ENCODE measurements at places on chromosomes 11 and 22.

DNA sequence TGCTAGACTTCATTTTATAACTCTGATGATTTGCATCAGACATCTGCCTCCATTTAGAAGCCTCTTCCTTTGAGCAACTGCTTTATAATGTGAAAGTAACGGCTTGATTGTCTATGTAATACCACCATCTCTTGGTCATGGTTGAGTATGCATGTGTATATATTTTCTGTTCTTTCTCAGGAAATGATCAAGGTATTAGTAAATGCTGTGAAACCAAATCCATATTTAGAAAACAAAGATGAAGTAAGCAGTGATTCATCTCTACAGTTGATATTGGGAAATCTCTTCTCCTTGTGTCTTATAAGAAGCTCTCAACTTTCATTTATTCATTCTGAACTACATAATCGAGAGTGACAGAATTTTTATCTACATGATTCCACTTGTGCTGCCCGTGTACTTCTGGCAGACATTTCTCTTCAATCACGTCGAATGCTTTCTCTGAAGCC lies 104.6 kb upstream of the ANO3 start:
- no peak for DNase-seq

DNA sequence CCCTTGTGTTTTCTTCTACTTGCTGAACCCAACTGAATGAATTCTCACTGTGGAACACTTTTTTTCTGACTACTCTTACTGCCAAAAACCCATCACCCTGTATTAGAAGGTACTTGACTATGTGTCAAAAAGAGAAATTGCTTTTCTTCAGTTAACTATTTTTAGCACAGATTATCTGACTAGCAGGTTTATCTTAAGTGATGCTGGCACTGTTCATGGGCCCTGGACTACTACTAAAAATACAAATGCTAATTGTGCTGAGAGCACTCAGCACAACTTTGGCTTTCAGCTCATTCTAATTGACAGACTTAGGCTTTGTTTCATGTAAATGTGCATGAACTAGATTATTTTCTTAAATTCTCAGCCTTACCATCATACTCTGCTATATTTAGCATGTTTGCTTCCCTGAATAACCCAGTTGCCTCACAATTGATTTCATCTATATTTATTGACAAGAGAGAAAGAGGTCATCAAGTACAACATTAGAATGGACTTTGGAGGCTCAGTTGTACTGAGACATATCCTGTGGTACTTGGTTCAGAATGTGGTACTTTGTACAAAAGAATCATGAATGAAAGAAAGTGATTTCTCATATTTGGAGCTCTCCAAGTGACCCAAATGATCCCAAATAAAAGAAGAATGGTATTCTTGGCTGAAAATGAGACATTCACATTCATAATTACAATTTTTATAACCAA lies 478.3 kb downstream of the KCNA4 start:
- DNase-seq = no peak

GRCh38 chr11:133787379-133788141 lies 57.8 kb downstream of the SPATA19 start:
- DNase-seq = no peak

DNA sequence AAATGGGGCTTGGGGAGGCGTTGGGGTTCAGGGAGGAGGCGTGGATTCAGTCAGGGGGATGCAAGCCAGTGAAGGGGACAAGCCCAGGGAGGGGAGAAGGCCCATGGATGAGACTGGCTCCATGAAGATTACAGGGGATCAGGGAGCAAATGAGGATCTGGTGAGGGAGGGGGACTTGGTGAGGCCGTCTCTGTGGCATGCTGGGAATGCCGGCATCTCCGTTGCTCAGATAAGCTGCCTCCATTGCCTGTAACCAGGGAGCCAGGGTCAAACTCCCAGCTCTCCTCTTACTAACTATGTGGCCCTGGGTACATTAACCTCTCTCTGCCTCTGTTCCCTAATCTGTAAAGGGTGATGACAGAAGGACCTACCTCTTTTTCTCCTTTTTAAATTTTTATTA lies 38.7 kb downstream of the TPBGL start:
- no peak for DNase-seq

GRCh38 chr11:69300120-69301060 lies 6.4 kb downstream of the MYEOV start:
- no peak for DNase-seq

DNA sequence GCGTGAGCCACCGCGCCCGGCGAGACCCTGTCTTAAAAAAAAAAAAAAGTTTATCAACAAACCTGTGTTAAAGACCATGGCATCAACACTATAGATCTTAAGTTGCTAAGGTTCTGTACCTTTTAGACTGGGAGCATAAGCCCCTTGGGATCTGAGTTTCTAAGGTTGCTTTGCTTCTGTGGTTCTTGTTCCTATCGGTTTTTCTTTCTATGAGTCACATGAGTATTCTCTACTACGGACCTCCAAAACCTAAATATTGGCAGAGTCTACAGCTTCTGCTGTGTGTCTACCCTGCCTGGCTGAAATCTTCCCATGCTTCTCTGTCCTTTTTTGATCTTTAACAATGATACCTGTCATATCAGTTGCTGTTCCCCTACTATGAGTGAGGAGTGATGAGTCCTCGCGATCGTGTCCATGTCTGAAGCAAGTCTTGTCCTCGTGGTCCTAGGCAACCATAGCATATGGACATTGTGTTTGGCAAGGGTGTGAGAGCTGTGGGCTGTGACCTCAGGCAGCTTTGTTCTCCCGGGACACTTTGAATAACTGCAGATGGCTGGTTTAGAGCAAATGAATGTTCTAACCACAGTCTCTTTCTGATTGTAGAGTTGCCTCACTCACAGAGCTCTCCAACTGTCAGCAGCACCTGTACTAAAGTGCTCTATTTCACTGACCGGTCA lies 9.0 kb upstream of the DLAT start:
- no peak for DNase-seq

- DNase-seq = no peak
Measured at GRCh38 chr22:30650508-30651116, 15.0 kb downstream of the SLC35E4 start.

- no peak for DNase-seq
Measured at GRCh38 chr22:50360578-50360977, 17.5 kb downstream of the PPP6R2 start.

- no peak for DNase-seq
Measured at GRCh38 chr11:15490535-15490934, 375.8 kb downstream of the INSC start.

DNA sequence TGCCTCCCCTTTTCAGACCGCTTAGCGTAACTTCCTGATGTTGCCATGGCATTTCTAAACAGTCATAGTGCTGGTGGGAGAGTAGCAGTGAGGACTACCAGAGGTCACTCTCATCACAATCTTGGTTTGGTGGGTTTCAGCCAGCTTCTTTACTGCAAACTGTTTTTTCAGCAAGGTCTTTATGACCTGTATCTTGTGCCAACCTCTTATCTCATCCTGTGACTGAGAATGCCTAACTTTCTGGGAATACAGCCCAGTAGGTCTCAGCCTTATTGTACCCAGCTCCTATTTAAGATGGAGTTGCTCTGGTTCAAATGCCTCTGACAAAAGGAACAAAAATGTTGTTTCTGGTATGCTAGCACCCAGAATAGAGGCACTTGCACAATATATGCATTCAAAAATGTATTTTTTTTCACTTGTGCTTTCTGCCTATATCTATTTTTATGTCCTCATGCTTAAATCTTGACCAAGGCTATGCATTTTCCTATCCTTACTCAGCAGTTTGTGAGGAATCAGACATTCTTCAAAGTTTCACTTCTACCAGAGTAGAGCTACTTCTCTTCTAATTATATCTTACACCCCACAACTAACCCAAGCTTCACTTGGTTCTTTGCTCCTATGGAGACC lies 16.1 kb upstream of the OR51M1 start:
- no peak for DNase-seq

- DNase-seq = no peak
Measured at GRCh38 chr11:63970902-63971301, 3.5 kb upstream of the COX8A start.

DNA sequence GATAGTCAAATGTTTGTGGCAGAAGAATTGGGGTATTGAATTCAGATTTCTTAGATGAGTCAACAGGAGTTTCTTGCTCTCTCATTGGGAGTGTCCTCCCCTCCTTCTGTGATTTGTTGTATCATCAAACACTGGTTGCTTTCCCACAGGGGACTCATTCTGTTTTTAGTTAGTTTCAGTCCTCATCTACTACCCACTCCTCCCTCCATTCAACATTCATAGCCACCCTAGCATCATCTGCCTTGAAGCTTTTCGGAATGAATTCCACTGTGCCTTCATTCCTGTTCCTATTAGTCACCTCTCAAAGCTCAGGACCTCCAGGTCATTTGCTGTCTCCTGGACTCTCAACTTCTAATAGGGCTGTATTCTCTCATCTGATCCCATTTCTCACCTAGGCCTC lies 31.5 kb upstream of the RAB38 start:
- no peak for DNase-seq

- no peak for DNase-seq
Measured at GRCh38 chr11:14622223-14622954, 21.2 kb upstream of the PDE3B start.

- no peak for DNase-seq
Measured at GRCh38 chr11:106642331-106642730, 375.9 kb downstream of the GUCY1A2 start.

DNA sequence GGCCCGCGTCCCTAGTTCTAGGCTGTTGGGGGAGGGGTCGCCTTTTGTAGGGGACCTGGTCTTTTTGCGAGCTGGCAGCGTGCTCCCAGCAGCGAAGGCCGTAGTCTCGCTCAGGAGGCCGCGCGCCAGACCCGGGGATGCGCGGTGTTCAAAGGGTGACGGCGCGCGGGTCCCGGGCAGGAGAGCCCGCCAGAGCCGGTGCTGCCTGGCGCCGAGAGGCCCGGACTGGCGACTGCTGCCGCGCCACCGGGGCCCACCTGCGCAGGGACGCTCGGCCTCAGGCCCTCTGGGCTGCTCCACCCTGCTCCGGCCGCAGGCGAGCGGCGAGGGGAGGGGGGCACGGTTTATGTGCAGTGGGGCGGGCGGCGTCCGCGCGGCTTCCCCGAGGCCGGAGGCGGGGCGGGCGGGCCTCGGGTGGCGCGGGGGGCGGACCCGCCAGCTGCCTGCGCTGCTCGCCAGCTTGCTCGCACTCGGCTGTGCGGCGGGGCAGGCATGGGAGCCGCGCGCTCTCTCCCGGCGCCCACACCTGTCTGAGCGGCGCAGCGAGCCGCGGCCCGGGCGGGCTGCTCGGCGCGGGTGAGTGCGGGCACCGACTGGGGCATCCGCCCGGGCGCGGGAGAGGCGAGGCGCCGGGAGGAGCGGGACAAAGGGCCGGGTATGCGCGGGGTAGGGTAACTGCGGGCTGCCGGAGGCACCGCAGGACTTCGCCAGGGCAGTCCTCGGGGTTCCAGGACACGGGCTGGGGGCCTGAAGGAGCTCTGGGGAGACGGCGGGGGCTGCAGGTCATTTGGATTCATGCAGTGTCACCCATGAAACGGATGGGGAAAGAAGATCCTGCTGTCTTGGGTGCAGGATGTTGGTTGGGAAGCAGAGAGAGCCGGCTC lies at the start of gene PRSS23:
TSS of gene PRSS23 (plus strand) at position 467 of the 884 bp plus-strand sequence. CDS start 7,102 bp downstream, outside the sequence.
- DNase-seq = no peak

GRCh38 chr11:27864091-27864491 lies 163.8 kb upstream of the BDNF start:
- DNase-seq = no peak

GRCh38 chr11:10305262-10305963 lies 540 bp downstream of the ADM start:
- no peak for DNase-seq

DNA sequence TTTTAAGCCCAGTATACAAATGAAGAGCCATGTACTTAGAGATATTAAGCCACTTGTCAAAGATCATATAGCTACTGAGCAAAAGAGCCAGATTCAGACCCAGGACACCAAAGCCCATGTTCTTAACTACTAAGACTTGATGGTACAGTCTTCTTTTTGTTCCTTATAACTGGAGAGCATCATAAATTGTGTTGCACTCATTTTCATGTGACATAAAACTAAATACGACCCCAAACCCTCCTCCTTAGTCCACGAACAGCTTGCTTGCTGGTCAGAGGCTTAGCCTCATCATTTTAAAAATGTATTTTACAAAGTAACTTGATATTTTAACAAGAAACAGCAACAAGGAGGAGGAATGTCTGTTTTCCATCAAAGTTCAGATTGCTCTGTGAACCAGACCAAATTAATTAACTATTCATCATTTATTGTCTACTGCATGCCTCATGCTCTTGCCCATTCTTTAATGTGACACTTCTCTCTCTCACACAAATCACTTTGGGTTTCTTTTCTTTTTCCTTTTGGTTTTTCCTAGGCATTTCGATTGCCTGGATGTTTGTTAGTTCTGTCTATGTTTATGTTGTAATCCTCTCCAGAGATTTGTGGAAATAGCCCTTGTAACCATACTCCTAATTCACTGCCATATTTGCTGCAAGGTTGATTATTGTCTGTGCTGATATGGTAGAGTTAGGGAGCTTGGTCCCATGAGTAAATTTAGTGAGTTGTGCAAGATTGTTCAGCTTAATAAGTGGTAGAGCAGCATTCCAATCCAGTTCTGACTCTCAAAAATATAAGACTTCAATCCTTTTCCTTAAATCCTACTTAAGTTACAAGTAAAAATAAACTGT lies 8.4 kb upstream of the ARHGAP20 start:
- DNase-seq = no peak

- DNase-seq = no peak
Measured at GRCh38 chr11:15493066-15493465, 378.3 kb downstream of the INSC start.

Data from T follicular helper cell (primary cell).